Skeletal muscle tissue (tissue), 5 donors: ENCODE measurements at places on chromosomes 11 and 22. TPM values are rescaled to one million over a fixed set of nuclear protein-coding genes. Genes with fewer than 3 reads are reported as not detected.

Gene NCAPH2
- total RNA-seq: 34.4 TPM

Gene SESN3
- 93.4 TPM for total RNA-seq

Gene MUC6
- total RNA-seq: not detected

Gene HORMAD2
- not detected for total RNA-seq

Gene BIRC3
- total RNA-seq: 1.6 TPM

Gene ADORA2A
- total RNA-seq: 10.4 TPM

Gene MS4A3
- 6.8 TPM for total RNA-seq

Gene KCNK7
- not detected for total RNA-seq

Gene ADAMTS8
- 5.7 TPM for total RNA-seq

Gene C22orf39
- total RNA-seq: 29.2 TPM

Gene TTC36
- total RNA-seq: 1.0 TPM

Gene ZP1
- not detected for total RNA-seq

Gene GAL3ST3
- under 0.01 TPM for total RNA-seq

Gene PDGFB
- 8.9 TPM for total RNA-seq

Gene ALKBH8
- 3.7 TPM for total RNA-seq

Gene VPREB3
- total RNA-seq: not detected

Gene F2
- total RNA-seq: 0.52 TPM

Gene PRDM11
- total RNA-seq: 9.4 TPM

Gene RAB3IL1
- total RNA-seq: 9.4 TPM

Gene DEFB131B
- not detected for total RNA-seq

Gene DDIAS
- 1.6 TPM for total RNA-seq

Gene MUC2
- not detected for total RNA-seq

Gene FGF4
- 1.6 TPM for total RNA-seq

Gene FREY1
- 1.6 TPM for total RNA-seq

Gene OR6A2
- total RNA-seq: under 0.01 TPM

Gene XRRA1
- 4.2 TPM for total RNA-seq

Gene RIMBP3B
- not detected for total RNA-seq

Gene GVQW3
- 5.7 TPM for total RNA-seq

Gene HBB
- 3,814 TPM for total RNA-seq

Gene FGF19
- total RNA-seq: not detected

Gene NUDT8
- total RNA-seq: 5.2 TPM
